Left forelimb (tissue), 1 donor: ENCODE measurements at places on chromosomes 5 and 9.

GRCh38 chr5:143569722-143570567, 166.5 kb upstream of the NR3C1 start:
- DNase-seq = no peak

DNA sequence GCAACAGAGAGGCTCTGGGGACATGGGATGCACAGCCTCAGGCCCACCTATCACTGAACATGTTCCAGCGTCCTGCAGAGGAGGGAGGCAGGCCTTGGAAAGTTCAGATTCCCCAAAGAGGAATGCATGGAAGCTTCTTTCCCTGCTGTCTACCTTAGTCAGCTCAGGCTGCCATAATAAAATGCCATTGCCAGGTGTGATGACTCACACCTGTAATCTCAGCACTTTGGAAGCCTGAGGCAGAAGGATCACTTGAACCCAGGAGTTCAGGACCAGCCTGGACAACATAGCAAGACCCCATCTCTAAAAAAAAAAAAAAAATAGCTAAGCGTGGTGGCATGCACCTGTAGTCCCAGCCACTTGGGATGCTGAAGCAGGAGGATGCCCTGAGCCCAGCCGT, 24.5 kb upstream of the TOR1B start:
- DNase-seq = no peak

- no peak for DNase-seq
These were observed 2.4 kb downstream of the SOWAHA start for GRCh38 chr5:132815454-132815853.

DNA sequence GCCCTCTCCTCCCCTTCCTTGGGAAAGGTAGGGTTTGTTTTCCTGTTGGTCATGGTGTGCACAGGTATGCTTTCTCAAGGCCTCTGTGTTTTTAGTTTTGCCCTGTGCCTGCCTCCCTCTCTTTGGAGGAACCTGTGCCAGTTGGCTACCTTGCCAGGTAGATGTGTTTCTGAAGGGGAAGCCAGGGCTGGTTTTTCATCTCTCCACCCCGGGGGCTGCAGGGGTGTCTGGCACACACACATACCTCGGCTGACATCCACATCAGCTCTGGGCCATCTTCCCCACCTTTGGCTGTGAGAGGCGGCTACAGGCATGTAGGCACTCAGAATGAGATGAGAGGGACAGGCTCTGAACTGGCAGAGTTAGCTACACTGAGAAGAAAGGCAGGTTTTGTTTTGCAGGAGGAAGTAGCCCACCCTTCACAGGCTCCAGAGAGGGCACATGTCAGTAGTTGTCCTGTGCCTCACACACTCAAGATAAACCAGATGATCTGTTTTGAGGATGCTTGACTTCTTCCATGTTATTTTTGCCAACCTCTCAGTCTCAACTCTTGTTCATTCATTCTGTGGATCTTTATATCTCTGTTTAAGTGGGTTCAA, 9.7 kb downstream of the RGMB start:
- DNase-seq = no peak

GRCh38 chr5:136051486-136052220, 22.9 kb downstream of the TGFBI start:
- DNase-seq = no peak

DNA sequence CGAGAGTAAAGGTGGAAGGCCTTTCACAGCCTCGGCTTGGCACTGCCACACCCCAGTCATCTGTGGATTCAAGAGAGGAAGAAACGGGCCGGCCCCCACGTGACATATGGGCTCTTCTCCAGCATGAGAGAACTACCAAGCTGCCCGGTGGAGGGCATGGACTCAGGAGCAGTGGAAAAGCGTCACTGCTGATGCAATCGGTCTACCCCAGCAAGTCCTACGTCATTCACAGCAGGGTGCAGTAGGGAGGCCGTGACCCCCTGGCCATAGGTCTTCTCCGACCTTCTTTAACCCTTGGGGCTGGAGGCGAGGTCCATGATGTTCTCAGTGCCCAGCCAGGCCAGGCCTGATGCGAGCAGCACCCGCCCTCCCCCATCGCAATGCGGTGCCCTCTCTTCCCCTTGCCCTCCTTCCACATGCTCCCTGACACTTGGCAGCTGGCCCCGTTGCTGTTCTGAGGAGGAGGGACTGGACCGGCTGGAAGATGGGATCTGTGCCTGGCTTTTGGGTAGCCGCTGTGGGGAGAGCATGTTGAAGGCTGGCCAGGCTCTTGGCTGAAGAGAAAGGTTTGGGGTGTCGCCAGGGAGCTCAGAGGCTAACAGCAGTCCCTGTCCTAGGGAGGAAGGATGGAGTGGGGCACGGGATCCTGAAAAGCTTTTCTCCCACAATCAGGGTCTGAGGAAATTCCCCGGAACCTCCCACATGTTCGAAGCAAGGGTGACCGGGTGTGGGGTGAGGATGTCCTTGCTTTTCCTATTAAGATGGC, 89.8 kb downstream of the LIFR start:
- no peak for DNase-seq

DNA sequence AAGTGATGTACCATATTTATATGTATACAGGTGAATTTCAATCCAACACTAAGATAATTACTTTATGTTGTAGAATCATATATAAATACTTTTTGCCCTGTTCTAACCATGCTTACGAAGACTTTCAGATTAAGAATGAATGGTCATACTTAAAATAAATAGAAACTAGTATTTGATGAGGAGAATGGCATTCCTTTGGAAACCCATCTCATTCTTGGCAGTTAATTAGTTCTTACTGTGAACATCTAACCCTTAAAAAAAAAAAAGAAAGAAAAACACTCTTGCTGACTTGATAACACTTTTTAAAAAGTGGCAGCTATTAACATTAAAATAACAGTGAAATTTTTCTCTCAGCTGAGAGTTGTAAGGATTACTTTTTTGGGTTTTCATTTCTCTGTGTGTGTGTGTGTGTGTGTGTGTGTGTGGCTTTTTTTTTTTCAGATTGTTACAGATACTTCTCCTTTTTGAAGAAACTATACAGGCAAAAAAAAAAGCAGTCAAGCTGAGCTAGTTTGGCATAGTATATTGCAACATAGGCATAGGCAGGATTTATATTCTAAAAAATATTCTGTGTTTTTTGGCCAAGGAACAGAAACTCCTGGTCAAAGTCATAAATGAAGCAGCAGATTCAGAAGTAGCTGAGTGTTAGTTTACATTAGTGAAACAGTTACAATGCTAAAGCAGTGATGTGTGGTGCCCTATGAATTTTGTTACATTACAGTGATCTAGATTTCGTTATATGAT, 163.5 kb downstream of the CD180 start:
- DNase-seq = no peak

DNA sequence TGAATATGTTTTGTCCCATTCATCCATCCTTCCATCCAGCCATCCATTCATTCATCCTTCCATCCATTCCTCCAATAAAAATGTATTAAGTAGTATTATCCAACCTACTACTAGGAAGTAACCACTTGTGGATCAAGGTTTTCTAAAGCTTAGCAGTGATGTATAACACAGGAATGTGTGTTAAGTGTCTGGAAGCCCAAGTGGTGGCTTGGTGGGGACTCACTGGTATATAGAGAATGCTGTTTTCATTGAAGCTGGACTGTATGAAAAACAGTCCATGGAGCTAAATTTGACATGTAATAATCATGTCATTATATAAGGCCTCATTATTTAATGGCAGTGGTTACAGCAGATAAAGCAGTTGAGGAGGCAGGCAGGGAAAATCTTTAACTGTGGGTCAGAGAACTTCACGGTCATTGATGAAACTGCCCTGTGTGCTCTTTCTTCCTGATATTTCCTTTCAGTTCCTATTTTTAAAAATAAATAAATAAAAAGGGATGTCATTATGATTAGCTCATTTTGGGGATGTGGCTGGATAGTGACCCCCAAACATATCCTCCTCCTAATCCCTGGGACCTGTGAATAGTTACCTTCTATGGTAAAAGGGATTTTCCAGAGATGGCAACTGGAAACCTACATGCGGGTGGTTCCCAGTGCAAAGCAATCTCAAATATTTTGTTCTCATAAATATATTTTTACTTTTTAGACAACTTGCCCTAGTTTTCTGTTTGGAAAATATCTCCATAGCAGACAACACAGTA, 82.3 kb downstream of the DAPK1 start:
- DNase-seq = no peak

GRCh38 chr5:178208540-178209227, 4.4 kb downstream of the HNRNPAB start:
- DNase-seq = peak; percentile 30

DNA sequence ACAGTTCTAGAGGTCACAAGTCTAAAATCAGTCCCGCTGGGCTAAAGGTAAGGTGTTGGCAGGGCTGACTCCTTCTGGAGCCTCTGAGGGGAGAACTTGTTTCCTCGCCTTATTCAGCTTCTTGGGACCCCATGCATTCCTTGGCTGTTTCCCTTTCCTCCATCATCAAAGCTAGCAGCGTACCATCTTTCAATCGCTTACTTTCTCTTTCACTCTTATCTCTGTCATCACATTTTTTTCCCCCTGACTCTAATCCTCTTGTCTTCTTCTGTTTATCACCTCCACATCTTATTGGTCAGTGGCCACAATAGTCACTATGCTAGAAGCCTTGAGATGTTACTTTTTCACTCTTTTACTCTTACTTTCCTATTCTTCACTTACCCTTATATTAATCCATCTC, 72.5 kb upstream of the SPEF2 start:
- no peak for DNase-seq

DNA sequence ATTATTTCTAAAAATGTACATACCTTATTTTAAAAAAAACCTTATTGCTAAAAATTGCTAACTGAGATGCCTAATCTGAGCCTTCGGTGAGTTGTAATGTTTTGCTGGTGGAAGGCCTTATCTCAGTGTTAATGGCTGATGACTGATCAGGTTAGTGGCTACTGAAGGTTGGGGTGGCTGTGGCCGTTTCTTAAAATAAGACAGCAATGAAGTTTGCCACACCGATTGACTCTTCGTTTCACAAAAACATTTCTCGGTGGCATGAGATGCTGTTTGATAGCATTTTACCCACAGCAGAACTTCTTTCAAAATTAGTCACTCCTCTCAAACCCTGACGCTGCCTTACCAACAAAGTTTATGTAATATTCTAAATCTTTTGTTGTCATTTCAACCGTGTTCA, 14.7 kb downstream of the CENPK start:
- no peak for DNase-seq

DNA sequence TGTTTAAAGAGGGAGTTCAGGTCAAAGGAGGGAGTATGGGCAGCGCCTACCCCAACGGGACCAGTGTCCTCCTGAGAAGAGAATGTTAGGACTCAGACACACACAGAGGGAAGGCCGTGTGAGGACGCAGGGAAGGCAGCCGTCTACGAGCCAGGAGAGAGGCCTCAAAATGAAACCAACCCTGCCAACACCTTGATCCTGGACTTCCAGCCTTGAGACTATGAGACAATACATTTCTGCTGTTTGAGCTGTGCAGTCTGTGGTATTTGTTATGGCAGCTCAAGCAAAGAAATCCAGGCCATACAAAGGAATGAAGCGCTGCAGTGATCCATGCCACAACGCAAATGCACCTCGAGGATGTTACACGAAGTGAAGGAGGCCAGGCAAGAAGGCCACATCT, 97.9 kb downstream of the COL23A1 start:
- DNase-seq = no peak

DNA sequence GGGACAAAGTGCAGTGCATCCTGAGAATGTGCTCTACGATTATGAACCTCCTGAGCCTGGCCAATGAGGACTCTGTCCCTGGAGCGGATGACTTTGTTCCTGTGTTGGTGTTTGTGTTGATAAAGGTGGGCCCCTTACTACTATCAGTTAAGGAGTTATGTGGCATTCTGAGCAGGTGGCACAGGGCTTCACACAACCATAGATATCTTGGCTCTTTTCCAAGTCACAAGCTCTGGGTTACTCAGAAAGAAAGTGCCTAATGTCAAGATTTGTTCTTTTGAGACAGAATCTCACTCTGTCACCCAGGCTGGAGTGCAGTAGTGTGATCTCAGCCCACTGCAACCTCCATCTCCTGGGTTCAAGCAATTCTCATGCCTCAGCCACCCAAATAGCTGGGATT, 99.0 kb downstream of the GAPVD1 start:
- no peak for DNase-seq

DNA sequence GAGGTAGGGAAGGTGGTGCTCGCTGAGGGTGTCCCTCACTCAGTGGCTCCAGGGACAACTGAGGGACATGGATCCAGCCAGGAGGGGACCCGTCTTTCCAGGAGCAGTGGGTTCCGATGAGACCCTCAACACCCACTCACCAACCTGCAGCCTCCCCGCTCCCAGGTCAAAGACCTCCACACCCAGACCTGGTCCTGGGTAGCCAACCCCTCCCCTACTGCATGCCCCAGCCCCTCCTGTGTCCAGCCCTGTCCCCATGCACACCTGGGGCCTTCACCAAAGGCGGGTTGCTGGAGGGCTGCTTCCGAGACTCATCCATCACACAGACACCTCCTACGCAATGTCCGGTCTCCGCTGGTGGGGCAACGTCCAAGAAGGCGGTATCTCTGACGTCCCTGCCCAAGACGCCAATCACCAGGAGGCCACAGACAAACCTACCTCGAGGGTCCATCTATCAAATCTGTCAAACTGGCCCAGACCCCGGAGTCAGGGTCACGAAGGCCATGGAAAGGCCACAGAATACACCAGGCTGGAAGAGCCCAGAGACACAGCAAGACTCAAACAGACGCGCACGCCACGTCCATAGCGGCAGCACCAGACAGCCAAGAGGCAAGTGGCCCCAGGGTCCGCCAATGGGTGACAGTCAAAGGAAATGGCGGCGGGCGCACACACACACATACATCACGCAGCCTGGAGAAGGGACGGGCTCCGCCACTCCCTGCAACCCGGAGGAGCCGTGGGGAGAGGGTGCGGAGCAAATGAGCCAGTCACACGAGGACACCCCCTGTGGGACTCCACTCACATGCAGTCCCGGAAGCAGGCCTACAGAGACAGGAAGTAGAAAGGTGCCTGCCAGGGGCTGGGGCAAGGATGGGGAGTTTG, 10.8 kb downstream of the NACC2 start:
- peak; percentile 59 for DNase-seq

GRCh38 chr9:34010979-34011378, 37.7 kb downstream of the UBAP2 start:
- DNase-seq = no peak

GRCh38 chr9:33131790-33132772, 35.1 kb downstream of the B4GALT1 start:
- DNase-seq = no peak

DNA sequence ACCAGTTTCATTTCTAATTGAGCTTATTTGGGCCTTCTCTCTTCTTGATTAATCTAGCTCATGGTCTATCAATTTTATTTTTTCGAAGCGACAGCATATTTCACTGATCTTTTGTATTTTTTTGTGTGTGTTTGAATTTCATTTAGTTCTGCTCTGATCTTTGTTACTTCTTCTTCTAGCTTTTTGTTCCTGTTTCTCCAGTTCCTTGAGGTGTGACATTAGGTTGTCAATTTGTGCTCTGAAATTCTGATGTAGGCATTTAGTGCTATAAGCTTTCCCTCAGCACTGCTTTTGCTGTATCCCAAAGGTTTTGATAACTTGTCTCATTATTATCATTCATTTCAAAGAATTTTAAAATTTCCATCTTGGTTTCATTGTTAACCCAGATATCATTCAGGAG, 67.3 kb downstream of the STRBP start:
- no peak for DNase-seq

DNA sequence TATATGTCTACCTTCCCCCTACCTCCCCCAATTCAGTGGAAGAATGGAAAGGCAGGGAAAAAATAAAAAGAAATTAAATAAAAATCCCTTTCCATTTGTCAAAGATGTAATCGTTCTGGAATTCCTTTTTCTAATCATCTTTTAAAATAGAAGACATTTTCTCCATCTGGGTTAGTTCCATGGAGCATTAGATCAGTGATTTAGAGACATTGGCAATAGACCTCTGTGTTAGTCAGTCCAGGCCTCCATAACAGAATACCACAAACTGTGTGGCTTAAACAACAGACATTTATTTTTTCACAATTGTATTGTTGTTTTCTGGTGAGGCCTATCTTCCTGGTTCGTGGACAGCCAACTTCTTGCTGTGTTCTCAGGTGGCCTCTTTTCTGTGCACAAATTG, 516.6 kb upstream of the DAB2 start:
- DNase-seq = no peak
